ENCODE measurements at places on chromosomes 1 and 21. TPM values are rescaled to one million over a fixed set of nuclear protein-coding genes. Genes with fewer than 3 reads are reported as not detected.

Gene ERG
- 10.0 TPM for total RNA-seq

Gene TNFAIP8L2
- 4.6 TPM for total RNA-seq

Gene RAB7B
- 18.7 TPM for total RNA-seq

Gene NES
- 26.1 TPM for total RNA-seq

Gene LCE1B
- not detected for total RNA-seq

Gene PDPN
- total RNA-seq, result 37.5 TPM

Gene PTPN7
- 9.3 TPM for total RNA-seq

Gene PADI1
- not detected for total RNA-seq

Gene KCNN3
- total RNA-seq, result 3.9 TPM

Gene NBPF4
- not detected for total RNA-seq

Gene ANKRD13C
- total RNA-seq, result 19.8 TPM

Gene GJB3
- 6.3 TPM for total RNA-seq

Gene IFI44L
- 4.4 TPM for total RNA-seq

Gene HAO2
- 0.17 TPM for total RNA-seq

Gene SYT6
- 1.4 TPM for total RNA-seq

All from mucosa of gallbladder (tissue), 1 donor.